M059J (cell line): ENCODE measurements at places on chromosomes 1 and 21. TPM values are rescaled to one million over a fixed set of nuclear protein-coding genes. Genes with fewer than 3 reads are reported as not detected.

DNA sequence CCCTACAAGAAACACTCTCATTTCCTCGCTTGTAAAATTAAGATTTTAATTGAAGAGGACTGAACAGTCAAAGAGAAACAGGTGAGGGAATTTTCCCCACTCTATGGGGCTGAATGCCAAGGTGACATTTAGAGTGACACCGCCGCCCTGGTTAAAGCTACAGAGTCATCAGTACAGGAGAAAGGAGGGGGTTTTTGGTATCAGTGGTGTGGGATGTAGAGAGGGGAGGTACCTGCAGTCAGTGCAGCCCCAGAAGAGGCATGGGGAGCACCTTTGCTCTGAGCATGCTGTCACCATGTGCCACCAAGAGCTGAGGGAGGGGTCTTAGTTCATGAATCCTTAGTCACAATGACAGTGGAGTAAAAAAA, 2.8 kb downstream of the DIRAS3 start:
- no peak for DNase-seq

Gene EXO1
- total RNA-seq = 25.0 and 36.8 TPM in 2 replicates

- no peak for DNase-seq
These were observed 11.5 kb downstream of the MOV10 start for GRCh38 chr1:112685913-112686312.

GRCh38 chr1:222048094-222048595, 306.3 kb upstream of the DUSP10 start:
- peak; percentile 83 for DNase-seq

DNA sequence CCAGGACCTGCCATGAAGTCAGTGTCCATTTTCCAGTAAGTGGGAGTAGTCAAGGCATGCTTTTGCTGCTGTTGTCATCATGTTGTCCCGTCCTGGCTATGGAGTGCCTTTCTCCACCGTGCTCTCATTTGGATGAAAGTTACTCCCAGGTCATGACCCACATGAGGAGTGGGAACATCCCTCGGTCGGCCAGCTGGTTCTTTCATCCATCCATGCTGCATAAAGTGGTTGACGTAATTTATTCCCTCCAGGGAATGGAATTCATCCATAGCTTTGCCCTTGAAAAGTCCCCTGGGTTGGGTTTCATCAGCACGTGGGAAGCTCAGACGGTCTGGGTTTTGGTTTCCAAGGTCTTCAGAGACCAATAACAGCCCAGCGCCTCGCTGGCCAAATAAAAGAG, 11.6 kb downstream of the PLA2G2A start:
- DNase-seq = no peak
